ENCODE measurements at places on chromosomes 16 and 17.

GRCh38 chr17:9226794-9227135 lies 205.5 kb downstream of the NTN1 start:
- DNase-seq: no peak

DNA sequence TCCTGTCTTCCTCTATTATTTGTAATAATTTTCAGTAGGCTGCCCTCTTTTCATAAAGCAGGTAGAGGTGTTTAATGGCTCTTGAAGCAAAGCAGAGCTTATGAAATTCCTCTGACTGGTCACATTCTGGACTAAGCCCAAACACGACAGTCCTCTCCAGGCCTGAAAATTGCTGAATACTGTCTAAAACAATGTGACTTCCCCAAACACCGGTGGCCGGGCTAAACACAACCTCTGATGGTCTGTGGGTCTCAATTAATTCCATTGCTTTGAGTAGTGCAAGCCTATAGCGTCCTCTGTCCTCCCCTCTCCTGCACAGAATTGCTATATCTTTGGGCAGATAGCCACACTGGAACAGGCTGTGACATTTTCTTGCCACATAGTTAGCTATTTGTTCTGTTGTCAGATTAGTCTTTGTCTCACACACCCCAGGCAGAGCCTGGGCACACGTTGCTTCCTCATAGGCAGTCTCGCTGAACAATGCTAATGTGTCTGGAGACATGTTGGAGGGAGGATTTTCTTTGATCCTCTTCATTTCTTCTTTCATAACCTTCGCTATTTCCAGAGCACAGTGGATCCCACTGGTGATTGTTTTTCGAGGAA lies 10.8 kb upstream of the SLFN12L start:
- no peak for DNase-seq

DNA sequence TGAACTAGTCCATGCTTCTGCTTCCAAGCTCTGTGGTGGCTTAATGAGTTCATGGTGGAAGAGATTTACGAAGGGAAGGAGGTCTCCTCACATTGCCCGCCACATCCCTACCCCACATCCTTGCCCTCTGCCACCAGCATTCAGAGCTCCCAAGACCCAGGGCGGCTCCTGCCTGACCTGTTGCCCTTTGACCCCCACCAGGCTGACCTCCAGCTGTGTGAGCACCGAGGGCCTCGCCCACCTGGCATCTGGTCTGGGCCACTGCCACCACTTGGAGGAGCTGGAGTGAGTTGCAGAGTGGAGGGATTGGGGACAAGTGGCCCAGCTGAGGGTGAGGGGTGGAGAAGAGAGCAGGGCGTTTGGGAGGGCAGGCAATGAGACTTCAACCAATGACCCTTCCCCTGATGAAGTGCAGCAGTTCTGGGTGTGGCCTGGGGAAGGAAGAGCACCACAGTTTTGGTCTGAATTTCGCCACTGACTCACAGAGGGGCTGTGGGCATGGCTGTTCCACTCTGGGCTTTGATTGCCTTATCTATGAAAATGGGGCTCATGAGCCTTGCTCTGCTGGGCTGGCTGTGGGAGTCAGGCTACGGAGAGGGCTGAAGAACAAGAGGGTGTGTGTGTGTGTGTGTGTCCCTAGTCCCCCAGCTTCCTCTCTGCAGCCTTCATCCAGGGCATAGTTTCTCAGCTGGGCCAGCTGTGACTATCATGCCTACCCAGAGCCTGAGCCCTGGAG lies 22.6 kb upstream of the CPNE2 start:
- DNase-seq: peak; percentile 73

DNA sequence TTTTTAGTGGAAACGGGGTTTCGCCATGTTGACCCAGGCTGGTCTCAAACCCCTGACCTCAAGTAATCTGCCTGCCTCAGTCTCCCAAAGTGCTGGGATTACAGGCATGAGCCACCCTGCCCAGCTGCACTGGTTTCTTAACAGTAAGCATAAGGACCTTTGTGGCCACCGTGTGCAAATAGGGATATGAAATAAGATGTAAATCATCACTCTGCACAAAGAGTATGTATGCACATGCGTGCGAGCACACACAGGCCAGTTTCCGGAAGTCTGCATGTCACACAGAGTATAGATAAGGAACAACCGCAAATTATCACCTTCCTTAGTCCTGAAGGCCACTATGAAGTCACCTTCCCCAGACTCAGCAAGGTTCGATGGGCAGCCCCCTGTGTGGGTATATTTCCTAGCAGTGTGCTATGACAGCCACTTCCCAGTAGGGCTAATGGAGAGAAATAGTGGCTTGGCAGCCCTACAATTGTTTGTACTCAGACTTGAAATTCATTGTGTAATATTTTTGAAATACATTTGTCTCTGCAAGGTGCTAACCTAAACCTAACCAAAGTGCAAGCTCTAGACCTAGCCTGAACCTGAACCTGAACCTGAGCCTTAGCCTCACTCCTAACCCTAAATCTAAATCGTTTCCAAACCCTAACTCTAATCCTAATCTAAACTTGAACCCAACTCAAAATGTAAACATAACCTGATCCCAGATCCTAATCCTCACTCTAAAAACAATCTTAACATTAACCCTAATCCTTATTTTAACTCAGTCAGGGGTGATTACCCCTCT lies 48.4 kb upstream of the SKAP1 start:
- peak; percentile 37 for DNase-seq

- DNase-seq: no peak
Measured at GRCh38 chr17:51630101-51630671, 369.8 kb downstream of the UTP18 start.

DNA sequence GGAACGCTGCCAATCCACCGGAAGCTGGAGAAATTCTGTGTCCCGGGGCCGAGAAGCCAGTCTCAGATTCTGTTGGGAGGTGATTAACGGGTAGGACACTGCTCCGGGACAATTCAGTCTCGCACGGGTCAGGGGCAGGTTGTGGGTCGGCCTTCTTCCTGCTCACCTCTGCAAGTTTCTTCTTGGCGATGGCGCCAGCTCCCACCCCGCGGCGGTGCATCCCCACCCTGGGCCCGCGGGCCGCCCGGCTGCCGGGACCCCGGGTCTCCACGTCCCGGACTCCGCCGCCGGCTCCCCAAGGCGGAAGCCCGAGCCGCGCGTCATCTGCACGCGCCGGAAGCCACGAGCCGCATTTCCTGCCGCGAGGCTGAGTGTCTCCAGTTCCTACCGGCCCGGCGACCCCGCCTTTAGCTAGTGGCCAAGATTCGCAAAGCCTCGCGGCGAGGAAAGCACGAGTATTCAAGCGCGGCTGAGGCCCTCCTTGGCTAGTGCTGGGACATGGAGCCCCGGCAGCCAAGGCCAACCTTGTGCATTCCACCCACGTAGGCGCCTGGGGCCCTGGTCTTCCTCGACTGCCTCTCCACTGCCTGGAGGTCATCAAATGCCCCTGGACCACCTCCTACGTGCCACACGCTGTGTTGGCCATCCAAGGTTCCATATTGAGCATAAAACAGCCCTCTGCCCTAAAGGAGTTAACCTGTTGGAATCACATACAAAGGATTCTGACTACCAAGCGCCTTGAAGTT lies at the start of gene SNF8:
SNF8 (minus strand) TSS at position 328 of the 746 bp plus-strand sequence; CDS start at position 220, 108 bp downstream.
- peak; percentile 94 for DNase-seq

GRCh38 chr16:64590513-64590912 lies 531.4 kb downstream of the CDH11 start:
- no peak for DNase-seq

DNA sequence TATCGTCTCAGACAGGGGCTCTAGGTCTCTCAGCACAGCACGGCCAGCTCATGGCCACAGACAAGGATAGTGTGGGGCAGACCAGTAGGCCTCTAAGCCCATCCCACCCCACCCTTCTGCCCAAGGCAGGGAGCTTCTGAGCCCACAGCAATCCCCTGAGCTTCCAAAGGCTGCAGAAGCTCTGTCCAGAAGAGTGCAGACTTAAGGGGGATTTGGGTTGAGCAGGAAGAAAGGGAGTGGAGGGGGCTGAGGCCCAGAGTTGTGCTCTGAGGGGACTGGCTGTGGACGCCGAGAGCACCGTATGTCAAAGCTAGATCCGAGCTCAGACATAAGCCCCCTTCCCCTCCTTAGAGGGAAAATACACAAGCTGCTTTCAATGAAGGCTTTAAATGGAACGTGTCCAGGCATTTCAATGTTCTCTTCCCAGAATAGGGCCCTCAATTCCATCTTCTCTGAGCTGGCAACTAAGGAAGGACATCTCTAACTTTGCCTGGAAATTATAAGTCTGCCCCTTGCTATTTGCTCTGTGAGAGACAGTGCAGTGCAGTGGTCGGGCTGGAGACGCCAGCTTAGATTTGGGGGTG lies 116.4 kb upstream of the RPL38 start:
- DNase-seq: no peak

GRCh38 chr17:44530896-44531418 lies 26.3 kb upstream of the FZD2 start:
- DNase-seq: no peak

GRCh38 chr16:66291833-66292232 lies 74.7 kb upstream of the CDH5 start:
- no peak for DNase-seq

DNA sequence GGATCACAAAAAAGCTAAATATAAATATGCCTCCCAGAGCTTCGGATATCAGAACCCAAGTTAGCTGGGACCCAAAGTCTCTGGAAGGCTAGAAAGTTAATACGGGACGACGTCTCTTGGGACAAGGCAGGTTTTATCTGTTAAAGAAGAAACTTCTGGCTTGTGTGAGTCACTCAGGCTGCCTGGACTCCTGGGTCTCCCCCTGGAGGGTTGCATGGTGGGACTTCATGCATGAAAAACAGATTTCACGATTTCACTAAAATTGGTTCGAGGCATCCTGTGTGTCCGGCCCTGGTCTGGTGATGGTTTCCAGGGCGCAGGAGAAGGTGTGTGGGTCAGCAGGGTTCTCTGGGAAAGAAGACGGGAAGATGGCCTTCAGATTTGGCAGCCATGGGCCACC lies 47.0 kb downstream of the COX4I1 start:
- peak; percentile 61 for DNase-seq

DNA sequence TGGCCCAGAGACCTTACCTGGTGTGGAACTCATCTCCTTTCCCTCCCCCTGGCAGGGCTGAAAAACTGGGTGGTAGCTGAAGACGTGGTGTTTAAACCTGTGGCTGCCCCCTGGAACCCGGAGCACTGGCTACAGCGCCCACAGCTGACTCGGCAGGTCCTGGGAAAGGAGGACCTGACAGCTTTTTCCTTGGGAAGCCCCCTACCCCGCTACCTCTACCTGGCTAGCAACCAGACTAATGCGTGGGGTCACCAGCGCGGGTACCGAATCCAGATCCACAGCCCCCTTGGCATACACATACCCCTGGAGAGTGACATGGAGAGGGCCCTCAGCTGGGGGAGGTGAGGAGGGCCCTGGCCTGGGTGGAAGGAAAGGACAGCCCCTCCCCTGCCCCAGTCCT lies 2.0 kb upstream of the AOC3 start:
- DNase-seq: no peak
